Heart right ventricle (tissue), 16 donors: ENCODE measurements at places on chromosomes 6 and 20.

DNA sequence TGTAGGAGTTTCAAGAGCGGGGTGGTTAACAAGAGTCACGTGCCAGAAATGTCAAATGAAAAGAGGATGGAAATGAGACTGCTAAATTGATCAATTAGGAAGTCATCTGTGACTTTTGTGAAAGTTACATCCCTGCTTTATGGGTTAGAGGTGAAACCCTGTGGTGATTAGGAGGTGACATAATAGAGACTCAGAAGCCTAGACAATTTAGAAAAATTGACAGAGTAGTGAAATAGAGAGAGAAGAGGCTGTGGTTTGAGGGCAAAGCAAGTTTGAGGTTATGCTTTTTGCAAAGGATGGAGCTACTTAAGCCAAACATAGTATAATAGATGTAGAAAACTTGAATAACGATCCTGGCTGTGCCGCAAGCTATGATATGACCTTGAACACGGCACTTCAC is 71.8 kb downstream of the IMPG1 start:
- DNase-seq, result no peak
- no peaks in the 10 kb centered on the region for H3K4me1 ChIP-seq
- H3K27ac ChIP-seq, result no peak overlapping the region
- H3K36me3 ChIP-seq, result no peaks in the 10 kb centered on the region

DNA sequence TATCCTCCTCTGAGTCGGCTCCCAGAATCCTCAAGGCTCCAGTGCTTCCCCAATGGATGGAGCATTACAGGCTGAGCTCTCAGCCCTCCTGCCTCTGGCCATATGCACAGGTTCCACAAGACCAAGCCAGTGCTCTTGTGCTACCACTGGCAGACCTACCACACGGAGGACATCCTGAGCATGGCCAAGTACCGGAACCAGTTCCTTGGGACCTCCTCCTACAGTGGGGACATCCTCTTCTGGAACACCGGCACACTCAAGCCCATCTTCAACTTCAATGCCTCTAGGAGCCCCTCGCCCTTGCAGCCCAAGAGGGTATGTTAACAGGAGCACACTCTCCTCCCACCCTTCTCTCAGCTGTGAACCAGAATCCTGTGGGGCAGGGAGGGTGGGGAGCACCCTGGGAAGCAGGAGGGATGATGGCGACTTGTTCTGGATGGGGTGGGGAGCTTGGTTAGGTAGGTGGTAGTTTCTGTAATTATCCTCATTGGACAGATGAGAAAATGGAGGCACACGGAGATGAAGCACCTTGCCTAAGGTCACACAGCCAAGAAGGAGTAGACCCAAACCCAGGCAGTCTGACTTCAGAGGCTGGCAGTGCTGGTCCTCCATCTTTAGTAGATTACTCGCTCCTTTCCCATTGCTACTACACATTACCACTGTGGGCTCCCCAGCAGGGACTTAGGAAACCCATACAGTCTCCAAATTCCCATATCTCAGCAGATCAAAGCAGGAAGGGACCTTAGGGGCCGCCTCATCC is 58.6 kb downstream of the EFCAB8 start:
- H3K4me1 ChIP-seq, result no peaks in the 10 kb centered on the region
- DNase-seq, result no peak
- H3K27ac ChIP-seq, result no peak overlapping the region
- H3K36me3 ChIP-seq, result no peaks in the 10 kb centered on the region

GRCh38 chr20:44856442-44856841 is 29.1 kb upstream of the YWHAB start:
- no peaks in the 10 kb centered on the region for H3K36me3 ChIP-seq
- no peak overlapping the region for H3K27ac ChIP-seq
- H3K27me3 ChIP-seq, result no peaks in the 10 kb centered on the region
- no peaks in the 10 kb centered on the region for H3K4me1 ChIP-seq

DNA sequence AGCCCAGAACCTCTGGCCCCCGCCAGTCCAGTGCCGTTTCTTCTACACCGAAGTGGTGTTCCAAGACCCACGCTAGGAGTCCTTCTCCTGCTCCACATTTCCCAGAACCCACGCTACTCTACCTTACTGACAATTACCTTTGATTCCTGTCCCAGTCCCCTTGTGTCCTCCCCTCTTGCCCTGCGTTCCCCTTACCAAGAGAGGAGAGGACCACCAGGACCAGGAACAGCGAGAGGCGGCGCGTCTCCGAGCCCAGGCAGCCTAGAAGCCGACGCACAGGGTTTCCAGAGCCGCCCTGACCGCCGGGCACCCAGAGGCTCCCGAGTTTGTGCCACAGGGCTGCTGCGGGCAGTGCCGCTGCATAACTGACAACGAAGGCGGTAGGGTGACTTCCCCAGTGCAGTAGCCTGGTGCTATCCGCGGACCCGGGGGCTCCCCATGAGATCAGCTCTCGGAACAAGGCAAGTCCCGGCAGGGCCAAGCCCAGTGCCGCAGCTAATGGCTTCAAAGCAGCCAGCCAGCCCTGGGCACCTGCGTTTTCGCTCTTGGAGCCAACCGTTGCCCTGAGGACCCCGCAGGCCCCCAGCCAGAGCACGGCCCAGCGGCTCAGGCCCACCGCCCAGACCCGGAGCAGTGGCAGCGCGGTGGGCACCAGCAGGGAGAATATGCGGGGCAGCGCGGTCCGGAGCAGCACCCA is 512 bp downstream of the TAP1 start:
- no peaks in the 10 kb centered on the region for H3K27me3 ChIP-seq
- H3K36me3 ChIP-seq, result peaks cover 55% of the 10 kb centered on the region
- peak; percentile 34 for DNase-seq
- H3K27ac ChIP-seq, result peak overlapping the region; percentile 96
- peaks cover 30% of the 10 kb centered on the region for H3K4me1 ChIP-seq

DNA sequence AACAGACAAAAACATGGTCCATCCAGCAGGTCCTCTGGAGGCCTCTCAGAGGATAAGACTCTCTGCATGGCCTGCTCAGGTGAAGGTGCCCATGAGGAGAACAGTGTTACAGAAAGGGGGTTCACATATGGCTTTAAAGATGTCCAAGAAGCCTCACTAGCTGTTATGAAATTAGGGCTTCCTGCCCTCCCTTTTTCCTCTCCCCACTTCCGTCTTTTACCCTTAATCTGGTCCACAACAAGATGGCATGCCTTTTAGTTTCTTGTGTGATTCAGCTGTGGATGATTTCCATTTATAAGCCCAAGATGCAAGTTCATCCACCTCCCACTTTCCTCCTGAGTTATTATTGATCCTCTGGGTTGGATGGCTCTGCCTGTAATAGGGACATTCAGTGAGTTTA is 14.0 kb downstream of the GCNT2 start:
- peaks cover 40% of the 10 kb centered on the region for H3K4me1 ChIP-seq
- no peak overlapping the region for H3K27ac ChIP-seq
- no peak overlapping the region for H3K4me3 ChIP-seq
- H3K36me3 ChIP-seq, result no peaks in the 10 kb centered on the region
- no peaks in the 10 kb centered on the region for H3K27me3 ChIP-seq

DNA sequence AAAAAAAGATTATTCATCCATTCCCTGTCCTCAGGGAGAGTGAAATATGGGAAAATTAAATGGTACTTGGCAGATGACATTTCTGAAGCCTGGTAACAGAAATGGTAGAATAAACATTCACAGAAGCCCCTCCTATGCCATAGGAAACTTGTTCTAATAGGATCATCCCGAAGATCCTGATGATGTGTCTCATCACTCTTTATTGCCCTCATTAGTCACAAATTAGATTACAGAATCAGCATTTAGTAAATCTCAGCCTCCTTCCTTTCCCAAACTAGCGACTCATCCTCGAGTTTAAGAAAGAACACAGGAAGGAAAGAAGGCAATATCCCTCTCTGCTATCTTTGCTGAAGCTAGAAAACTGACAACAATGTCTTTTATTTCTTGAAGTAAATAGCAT is 154.4 kb downstream of the TMEM200A start:
- H3K27me3 ChIP-seq, result no peaks in the 10 kb centered on the region
- H3K36me3 ChIP-seq, result no peaks in the 10 kb centered on the region
- no peak overlapping the region for H3K4me3 ChIP-seq
- DNase-seq, result no peak
- H3K27ac ChIP-seq, result no peak overlapping the region

GRCh38 chr20:53660078-53660909 is 66.7 kb upstream of the ZNF217 start:
- peak overlapping the region; percentile 63 for H3K27ac ChIP-seq
- peaks cover 32% of the 10 kb centered on the region for H3K4me1 ChIP-seq
- DNase-seq, result peak; percentile 36
- no peaks in the 10 kb centered on the region for H3K27me3 ChIP-seq
- peak overlapping the region; percentile 56 for H3K4me3 ChIP-seq

GRCh38 chr6:135895231-135895911 is 43.9 kb downstream of the PDE7B start:
- H3K4me3 ChIP-seq, result no peak overlapping the region
- no peaks in the 10 kb centered on the region for H3K4me1 ChIP-seq
- H3K27ac ChIP-seq, result no peak overlapping the region
- H3K36me3 ChIP-seq, result no peaks in the 10 kb centered on the region

DNA sequence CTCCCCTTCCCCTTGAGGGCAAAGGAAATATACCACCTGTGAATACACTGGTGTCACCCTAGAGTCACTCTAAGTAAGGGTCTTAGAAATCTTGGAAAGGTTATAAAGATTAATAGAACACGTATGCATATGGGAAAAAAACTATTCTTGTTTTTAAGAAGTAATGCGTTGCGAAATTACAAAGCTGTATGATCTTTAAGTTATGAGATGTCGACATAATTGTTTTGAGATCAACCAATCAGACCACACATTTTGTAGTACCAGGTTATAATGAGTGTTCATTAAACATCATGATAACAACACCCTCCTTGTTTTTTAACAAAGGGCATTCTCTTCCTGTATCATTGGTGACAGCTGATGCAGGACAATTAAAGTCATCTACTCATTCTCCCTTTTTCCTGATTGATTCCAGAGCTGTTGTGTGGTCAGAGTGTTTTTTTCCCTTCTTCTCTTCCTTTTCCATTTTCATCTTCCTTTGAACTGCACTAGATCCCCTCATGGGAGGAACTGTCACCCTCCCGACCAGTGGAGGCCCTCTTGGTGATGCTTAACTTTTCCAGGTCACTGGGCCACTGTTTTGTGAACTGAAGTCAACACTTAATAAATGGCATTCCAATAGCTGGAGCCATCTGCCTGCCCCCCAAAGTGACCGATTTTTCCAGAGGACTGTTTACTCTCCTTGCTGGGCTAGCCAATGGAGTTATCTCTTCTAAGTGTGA is 37.0 kb downstream of the PRDM1 start:
- no peaks in the 10 kb centered on the region for H3K36me3 ChIP-seq
- no peak overlapping the region for H3K27ac ChIP-seq
- H3K4me1 ChIP-seq, result no peaks in the 10 kb centered on the region
- H3K4me3 ChIP-seq, result no peak overlapping the region
- H3K27me3 ChIP-seq, result no peaks in the 10 kb centered on the region

GRCh38 chr6:20168690-20169089 is 43.6 kb downstream of the MBOAT1 start:
- no peaks in the 10 kb centered on the region for H3K27me3 ChIP-seq
- H3K27ac ChIP-seq, result peak overlapping the region; percentile 37
- H3K4me3 ChIP-seq, result no peak overlapping the region

DNA sequence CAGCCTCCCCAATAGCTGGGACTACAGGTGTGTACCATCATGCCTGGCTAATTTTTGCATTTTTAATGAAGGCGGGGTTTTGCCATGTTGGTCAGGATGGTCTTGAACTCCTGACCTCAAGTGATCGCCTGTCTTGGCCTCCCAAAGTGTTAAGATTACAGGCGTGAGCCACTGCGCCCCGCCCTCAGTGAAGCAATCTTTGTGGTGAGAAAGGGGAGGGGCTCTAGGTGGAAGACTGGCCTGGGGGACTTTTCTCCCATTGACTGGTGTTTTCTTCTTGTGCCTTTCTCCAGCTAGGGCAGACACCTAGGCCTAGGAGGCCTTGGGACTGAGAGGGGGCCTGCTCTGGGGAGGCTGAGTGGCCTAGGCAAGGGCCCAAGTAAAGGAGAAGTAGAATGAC is 84.1 kb downstream of the DNAAF9 start:
- H3K27me3 ChIP-seq, result no peaks in the 10 kb centered on the region
- no peak overlapping the region for H3K4me3 ChIP-seq
- peaks cover 99% of the 10 kb centered on the region for H3K36me3 ChIP-seq
- peaks cover 19% of the 10 kb centered on the region for H3K4me1 ChIP-seq

DNA sequence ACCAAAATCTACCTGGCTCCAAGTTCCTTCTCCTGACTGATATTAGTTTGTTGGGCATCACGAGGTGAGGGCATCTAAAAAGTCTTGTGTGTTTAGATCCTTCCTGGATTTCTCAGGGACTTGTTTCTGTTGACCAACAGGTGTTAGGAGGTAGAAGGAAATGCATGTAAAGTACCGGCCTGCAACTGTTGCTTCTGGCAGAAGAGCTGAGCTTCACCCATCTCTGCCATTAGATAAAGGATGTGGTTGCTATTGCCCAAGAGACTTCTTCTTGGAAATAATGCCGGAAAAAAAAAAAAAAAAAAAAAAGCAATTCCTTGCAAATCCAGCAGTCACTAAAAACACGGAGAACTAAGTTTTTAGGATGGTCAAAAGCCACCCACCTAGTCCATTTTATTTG is 303.1 kb downstream of the CDH26 start:
- H3K27ac ChIP-seq, result no peak overlapping the region
- no peaks in the 10 kb centered on the region for H3K27me3 ChIP-seq
- no peak overlapping the region for H3K4me3 ChIP-seq
- no peaks in the 10 kb centered on the region for H3K36me3 ChIP-seq
- no peak for DNase-seq
